ENCODE measurements at places on chromosomes 13 and 19.
A peak's percentile ranks its signal among the peaks of the same experiment; 100 is the strongest.

DNA sequence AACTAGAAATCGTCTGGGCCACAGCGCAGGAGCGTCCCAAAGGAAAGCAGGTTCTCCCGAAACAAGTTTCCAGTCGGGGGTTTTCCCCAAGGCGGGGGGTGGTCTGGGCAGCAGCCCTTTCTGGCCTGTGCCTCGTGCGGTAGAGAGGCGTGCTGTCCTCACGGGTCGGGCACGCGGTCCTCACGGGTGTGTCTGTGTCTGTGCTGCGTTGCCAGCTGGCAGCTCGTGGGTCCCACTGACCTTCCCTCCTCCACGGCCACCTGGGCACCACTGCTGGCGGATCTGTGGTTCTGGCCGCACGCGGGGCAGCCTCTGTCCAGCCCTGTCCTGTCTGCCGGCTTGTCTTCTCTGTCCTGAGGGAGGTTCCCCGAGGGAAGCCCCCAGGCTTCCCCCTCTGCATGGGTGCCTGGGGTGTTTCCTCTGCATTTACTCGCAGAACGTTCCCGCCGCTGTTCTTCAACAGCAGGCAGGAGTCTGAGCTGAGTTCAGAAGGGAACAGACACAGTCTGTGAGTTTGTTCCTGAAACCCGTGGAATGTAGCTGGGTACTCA, 98.2 kb upstream of the MCF2L start:
- DNase-seq = no peak

DNA sequence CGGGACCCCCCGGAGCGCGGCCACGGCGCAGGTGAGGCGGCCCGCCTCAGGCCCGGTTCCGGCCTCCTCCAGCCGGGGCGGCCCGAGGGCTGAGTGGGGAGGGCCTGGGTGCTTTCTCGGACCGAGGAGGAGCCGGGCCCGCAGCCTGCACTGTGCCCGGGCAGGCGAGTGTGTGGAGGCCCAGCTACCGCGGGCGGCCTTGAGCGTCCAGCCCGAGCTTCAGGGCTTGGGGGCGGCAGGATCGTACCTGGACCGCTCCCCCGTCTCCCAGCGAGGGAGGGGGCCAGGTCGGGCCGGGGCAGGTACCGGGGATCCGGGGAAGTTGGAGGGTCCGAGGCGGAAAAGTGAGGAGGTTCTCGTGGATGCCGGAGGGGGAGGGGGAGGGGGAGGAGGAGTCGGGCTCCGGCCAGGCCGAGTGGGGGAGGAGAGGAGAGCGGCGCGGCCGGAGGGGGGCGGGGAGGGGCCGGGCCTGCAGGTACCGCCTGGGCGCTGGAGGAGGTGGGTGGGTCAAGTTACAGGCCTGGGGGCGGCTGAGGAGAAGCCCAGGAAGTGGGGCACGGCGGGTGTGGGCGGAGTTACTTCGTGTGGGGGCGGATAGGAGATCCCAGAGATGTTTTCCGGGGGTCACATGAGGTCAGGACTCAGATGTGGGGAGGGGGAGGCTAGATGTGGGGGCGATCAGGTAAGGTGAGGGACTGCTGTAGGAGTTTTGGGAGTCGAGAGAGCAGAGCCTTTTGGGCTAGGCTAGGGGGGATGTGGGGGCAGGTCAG, 545 bp downstream of the NACC1 start:
- DNase-seq = no peak

GRCh38 chr13:33514362-33514761, 228.8 kb upstream of the STARD13 start:
- DNase-seq = no peak

GRCh38 chr13:20181188-20181587, 11.6 kb downstream of the GJB2 start:
- DNase-seq = no peak

DNA sequence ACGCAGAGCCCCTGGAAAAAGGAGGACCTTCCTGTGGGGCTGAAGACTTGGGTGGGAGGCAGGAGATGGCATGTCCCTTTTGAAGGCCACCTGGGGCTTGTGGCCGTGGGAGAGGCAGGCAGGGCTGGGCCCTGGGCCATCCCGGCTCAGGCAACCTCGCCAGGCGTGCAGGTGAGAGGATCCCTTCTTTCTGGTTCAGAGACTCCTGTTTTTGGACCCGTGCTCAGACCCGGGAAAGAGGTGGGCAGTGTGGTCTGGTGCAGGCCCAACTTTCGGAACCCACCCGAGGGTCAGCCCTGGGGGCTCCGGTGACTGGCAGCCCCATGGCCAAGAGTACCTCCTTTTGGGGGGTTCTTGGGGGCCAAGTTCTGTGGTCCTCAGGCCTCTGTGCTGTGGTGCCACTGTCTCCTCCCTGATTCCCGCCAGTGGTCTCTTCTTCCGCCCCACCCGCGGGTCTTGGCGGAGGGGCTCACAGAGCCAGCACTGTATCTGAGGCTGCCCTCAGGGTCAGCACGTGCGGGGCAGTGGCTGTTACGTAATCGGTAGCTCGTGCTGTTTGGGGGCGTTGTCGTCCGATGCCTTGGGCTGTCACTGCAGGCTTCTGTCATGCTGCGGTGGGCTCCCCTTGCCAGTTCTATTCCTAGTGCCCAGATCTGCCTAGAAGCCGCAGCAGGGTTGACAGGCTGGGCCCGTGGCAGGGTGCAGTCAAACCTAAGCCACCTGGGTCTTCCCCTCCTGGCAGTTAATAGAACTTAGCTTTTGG, 42.7 kb downstream of the KDM4B start:
- DNase-seq = no peak

- DNase-seq = no peak
These were observed 1.8 kb downstream of the RAP2A start for GRCh38 chr13:97435794-97436193.

DNA sequence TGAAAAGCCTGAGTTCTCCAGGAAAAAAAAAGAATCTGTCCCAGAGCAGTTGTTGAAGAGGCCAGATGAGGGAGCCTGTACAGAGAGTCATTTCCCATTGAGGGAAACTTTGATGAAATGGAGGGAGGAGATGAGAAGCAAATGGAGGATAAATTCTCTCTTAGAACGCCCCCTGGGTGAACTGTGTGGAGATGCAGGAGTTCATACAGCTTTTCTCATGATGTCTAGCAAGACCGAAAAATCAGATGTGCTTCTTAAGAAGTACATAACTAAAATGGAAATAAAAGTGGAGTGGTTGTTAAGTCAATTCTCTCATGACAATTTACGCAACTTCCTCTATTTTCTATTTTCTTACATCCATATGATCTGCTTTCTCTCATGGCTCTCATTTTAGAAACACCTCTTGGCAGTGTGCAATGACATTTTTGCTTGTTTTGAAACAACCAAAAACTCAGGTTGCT, 1263.1 kb downstream of the PCDH9 start:
- no peak for DNase-seq

GRCh38 chr13:27147530-27148170, 24.0 kb downstream of the USP12 start:
- peak; percentile 25 for DNase-seq

GRCh38 chr13:94703721-94704314, 8.5 kb downstream of the SOX21 start:
- DNase-seq = no peak

DNA sequence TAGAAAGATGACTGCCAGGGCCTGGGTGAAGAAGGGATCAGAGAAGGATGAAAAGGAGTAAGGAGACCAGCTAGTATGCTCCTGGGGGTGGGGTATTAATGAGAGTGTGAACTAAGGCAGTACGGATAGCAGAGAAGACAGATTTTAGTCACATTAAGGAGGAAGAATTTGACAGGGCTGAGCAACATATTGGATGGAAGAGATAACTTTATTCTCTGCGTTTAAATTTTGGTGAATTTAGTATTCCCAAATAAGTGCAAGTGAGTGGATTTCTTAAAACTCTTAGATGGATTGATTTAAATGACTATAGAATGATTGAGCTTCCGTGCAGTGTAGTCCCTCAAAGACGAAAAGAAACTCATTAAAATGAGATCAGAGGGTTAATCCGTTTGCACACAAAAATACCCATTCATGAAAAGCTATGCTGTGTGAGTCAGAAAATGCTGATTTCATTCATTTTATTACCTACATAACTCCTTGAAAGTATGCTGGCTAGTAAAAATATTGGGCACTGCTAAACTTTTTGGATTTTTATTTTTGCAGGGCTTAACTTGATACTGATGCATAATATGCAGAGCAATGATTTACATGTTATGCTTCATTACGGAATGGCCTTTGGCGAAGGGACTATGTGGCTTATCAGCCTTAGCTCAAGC, 54.1 kb downstream of the WDFY2 start:
- no peak for DNase-seq

DNA sequence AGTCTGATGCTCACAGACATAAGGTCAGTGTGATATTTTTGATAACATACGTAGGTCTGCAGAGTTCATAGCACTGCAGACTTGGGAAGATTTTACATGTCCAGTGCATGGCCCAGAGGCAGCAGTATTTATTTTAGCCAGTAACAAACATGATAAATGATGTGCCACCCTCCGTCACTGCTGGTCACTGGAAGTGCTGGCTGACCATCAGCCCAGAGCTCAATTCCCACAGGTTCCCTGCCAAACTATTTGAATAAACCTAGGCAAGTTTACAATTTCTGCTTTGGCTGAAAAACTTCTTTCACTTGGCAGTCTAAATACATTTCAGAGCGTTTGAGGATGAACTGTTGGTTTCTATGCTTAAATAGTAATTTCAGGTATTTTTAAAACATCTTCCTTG, 135.5 kb upstream of the EDNRB start:
- no peak for DNase-seq

GRCh38 chr19:16168465-16169081, 4.8 kb downstream of the CIB3 start:
- DNase-seq = peak; percentile 38

- DNase-seq = no peak
These were observed 698.7 kb upstream of the ARGLU1 start for GRCh38 chr13:107266657-107267056.

- DNase-seq = no peak
These were observed 19.0 kb downstream of the VSTM2B start for GRCh38 chr19:29544656-29545360.

DNA sequence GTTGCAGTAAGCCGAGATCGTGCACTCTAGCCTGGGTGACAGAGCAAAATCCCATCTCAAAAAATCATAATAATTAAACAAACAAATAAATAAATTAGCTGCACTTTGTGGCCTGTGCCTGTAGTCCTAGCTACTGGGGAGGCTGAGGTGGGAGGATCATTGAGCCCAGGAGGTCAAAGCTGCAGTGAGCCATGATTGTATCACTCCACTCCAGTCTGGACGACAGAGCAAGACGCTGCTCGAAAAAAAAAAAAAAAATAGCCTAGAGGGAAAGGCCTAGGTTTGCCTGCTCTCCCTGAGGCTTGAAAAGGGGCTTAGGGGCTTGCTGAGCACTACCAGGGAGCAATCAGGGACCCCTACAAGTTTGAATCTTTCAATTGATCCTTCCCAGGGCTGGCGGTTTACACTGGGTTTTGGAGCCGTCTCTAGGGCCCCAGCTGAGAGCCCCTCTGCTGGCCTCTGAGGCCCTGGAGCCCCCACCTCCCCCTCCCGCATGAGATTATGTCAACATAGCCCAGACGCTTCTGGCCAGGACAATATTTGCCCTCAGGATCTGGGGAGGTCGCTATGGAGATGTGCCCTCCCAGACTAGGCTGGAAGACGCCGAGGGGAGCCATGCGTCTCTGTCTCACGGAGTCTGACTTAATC, 10.4 kb upstream of the GIPR start:
- DNase-seq = no peak

GRCh38 chr19:9597027-9597426, 12.7 kb upstream of the ZNF121 start:
- DNase-seq = no peak

- no peak for DNase-seq
These were observed 1.4 kb upstream of the MAG start for GRCh38 chr19:35290381-35291127.

DNA sequence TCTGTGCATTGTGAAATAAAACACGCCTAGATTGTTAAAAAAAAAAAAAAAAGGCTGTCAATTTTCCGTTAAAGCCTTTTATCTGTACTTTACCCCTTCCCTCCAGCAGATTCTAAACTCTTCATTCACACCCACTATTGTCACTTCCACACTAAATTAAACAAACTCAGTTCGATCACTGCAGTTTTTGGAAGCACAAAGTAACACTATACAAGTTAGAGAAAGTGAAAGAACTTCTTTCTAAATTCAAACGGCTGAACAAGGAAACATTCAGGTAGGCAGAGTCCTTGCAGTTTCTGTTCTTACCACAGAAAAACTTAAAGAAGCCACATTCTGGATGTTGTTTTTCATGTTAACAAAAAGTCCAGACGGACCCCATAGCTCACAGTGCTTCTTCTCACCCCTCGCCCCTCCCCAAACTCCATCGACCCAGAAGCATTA, 27.5 kb upstream of the UBE2L5 start:
- no peak for DNase-seq

DNA sequence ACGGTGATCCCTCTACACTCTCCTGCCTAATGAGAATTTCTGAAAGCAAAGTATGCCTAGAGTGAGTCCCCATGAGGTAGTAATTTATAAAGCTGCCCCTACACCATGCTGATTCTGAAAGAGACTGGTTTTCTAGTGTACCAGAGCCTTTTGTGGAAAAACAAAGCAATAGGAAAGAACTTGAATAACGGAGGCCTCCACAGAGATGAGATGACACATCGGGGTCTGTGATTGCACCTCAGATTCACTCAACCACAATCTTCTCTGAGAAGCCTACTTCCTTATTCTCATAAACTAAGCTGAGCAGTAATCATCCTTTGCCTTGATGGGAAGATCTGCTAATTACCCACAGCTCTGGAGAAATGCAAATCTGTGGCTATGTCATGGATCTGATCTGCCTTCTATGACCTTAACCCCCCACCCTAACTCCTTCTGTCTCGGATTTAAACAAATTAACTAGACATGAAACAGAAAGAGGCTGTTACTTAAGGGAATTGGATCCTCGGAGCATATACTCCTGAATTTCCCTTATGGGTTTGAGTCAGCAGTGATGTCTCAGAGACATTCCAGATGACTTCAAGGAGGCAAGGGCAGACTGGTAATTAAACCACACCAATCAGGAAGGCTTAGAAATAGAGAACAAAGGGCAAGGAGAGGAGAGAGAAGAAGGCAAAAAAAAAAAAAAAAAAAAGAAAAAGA, 128.0 kb downstream of the DCT start:
- DNase-seq = no peak

DNA sequence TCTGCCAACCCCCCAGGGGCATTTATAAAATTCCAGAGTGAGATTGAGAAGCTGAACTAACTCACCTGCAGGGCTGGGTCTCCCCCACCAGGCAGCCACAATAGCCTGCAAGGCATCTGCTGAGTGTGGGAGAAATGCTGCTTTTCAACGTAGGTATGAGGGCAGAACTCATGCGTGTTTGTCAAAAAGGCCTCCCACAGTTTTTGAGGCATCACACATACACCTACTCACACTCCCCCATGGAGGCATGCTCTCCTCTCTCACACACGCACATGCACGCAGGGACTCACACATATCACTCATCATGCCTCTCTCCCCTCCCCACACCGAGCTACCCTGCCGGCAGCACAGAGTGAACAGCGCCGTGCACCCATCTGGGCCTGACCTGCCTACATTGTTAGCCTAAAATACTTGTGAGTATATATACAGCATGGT, 390.5 kb downstream of the FGF9 start:
- DNase-seq = peak; percentile 55
